Lower lobe of right lung (tissue), 2 donors: ENCODE measurements at places on chromosomes 13 and 19.
A peak's percentile ranks its signal among the peaks of the same experiment; 100 is the strongest.

DNA sequence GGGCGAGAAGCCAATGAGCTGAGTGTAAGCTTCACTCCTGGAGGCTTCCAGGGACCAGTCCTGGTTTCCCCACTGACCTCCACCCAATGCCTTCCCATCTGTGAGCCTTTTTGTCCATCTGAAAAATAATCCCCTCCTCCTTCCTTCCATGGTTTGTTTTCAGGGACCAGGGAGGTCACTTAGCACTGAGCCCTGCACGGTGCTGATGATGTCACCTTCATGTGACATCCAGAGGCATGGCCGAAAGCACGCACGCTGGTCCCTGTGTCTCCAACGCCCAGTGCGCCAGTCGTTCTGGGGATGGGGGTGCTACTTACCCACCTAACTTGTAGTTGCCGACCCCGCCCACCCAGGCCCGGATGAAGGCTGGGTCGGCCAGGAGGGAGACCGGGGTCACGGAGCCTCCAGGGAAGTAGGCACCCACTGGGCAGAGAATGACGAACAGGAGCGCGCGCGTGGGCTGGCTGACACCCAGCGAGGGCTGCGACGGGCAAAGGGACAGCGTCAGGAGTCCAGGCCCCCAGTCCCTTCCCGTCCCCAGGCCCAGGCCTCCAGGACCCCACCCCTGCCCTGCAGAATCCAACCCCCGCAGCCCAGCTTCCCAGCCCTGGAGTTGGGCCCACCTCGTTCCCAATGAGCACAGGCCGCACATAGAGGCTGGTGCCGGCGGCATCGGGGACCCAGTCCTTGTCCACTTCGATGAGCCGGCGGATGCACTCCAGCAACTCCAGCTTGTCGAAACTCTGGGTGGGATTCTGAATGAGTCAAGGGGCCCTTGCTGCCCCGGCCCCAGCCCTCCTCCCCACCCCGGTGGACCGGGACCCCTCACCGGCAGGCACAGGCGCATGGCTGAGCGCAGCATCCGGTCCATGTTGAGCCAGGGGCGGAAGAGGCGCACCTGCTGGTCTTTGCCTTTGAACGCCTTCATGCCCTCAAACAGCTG is 11.2 kb downstream of the BCAT2 start:
- no peak for DNase-seq

DNA sequence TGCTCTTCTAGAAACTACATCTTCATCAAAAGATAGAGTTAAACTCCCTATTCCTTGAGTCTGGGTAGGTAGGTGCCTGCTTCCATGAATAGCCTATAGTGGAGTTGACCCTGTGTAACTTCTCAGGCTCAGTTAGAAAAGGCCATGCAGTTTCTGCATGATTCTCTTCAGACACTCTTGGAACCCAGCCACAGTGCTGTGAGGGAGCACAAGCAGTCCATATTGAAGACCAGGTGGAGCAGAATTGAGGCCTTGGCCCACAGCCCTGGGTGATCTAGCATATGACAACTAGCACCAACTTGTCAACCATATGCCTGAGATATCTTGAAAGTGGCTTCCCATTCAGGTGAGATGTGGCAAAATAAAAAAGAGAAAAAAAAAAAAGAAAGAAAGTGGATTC is 10.3 kb upstream of the PAN3 start:
- DNase-seq, result no peak

- DNase-seq, result no peak
Measured at GRCh38 chr19:12720851-12721655, 2.7 kb downstream of the TNPO2 start.

DNA sequence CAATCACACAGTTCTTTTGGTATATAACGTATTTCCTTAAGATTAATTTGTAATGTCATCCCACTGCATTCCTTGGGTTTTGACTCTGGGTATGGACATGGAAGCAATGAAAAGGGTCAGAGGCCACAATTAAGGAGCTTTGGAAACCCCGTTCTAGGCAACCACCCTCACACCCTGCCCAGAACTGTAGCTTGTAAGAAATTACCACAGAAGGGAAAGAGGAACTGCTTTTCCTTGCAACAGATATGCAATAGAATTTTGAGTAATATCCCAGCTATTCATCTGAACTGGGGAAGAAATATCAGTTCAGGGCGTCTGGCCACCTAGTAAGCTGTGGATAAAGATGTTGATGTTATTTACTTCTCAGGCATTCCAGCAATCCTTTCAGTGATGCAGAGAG is 985 bp upstream of the CLC start:
- no peak for DNase-seq

DNA sequence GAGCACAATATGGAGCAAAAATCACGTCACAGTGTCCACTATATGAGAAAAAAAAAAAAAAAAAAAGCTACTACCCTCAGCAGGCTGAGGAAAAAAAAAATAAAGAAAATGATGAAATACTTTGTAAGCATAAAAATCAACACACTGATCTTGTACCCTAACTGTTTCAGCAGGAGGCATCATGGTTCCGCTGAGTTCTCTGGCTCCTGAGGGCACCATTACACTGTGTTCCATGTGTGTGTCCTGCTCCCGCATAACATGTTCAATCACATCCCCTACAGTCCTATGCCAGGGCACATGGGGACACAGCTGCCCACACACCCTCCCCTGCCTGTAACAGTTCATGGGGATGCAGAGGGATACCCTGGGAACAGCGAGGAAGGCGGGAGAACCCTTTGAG is 33.5 kb downstream of the DOCK9 start:
- DNase-seq, result no peak

DNA sequence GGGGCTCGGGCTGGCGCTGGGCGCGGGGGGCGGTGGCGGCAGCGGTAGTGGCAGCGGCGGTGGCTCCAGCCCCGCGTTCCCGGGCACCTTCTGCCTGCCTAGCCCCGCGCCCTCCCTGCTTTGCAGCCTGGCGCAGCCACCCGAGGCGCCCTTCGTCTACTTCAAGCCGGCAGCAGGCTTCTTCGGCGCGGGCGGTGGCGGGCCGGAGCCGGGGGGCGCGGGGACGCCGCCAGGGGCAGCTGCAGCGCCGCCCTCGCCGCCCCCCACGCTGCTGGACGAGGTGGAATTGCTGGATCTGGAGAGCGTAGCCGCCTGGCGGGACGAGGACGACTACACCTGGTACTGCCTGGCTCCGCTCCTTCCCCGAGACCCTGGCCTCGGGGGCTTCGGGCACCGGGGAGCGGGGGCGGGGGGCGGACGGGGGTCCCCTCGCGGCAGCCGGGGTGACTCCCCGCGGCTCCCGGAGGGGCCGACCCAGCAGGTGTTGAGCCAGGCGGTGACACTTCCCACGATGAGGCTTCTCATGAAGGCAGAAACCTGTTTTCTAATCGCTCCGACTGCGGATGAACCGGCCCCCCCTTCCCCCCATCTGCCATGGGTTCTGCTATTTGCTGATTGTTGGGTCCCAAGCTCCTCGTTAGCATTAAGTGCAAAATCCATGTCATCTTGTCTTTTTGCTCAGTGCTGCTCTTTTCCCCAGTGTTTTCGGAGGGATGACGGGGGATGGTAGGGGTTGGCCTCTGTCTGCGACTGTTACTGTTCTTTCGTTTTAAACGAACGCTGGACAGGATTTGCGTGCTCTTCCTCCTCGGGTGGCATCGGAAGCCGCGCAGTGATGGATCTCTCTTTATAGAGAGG is 943 bp downstream of the SLAIN1 start:
- DNase-seq, result peak; percentile 56

DNA sequence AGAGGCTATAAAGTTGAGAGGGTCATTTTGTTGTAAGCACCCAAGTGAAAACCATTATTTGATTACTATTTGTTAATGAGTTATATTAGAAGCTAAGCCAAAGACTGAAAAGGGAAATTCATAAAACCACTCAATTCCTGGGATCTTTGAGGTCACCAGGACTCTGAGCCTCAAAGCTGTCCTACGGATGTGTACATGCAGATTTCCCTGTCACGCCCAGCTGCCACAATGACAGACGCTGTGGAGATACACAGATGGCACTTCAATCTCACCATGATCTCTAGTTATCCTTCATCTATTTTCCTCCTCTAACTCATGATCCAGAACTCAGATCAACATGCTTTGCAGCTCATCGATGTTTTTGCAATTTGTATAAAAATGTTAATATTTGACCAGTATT is 403.5 kb upstream of the MIR17HG start:
- no peak for DNase-seq

DNA sequence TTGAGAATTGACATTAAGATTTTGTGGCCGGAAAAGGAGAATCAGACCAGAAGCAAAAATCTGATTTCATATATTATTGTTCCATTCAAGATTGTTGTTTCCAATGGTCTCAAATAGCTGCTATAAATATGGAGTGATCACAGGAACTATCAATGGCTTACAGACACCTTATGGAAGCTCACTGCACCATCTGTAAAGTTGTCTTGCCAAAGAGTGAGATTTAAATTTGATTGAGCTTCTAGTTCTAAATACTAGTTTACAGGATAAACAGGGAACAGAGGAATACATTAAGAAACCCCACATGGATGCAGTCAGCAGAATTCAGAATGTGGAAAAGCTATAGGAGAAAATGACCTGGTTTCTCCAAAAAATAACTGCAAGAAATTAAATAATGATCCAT is 47.0 kb upstream of the CALM3 start:
- DNase-seq, result no peak

GRCh38 chr13:43510956-43511901 is 275.5 kb downstream of the ENOX1 start:
- no peak for DNase-seq

DNA sequence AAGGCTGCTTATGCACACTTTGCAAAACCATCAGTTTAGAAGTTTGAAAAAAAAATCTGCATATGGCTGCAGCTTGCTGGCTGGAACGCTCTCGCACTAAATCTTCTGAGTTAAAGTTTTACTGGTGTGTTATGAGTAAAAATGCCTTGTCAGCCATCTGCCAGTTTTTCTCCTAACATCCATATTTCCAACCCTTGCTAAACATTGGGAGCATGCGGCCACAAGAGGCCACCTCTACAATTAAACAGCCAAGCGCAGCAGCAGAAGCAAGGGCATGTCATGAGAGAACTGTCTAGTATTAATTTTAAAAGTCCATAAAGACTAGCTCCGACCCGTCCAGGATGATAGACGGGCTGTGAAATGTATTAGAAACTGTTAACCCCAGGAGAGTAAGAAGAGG is 248.3 kb downstream of the TSHZ3 start:
- no peak for DNase-seq

- DNase-seq, result no peak
Measured at GRCh38 chr13:42420304-42420703, 148.4 kb downstream of the AKAP11 start.

DNA sequence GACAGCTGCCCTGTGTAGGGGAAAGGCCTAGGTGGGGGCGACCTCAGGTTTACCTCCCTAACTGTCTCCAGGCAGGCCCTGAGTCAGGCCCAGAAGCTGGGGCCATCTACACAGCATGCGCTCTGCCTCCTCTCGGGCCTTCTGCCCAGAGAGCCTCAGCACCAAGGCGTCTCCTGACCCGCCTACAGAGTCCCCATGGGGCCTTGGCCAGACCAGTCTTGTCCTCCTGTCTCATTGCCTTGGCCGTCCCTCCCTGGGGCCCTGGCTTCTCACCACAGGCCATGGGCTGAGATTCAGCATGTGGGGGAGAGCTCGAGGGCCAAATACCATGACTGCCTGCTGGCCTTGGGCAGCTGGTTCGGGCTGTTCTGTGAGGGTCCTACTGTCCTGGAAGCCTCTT is 59.0 kb downstream of the SMARCA4 start:
- DNase-seq, result no peak

DNA sequence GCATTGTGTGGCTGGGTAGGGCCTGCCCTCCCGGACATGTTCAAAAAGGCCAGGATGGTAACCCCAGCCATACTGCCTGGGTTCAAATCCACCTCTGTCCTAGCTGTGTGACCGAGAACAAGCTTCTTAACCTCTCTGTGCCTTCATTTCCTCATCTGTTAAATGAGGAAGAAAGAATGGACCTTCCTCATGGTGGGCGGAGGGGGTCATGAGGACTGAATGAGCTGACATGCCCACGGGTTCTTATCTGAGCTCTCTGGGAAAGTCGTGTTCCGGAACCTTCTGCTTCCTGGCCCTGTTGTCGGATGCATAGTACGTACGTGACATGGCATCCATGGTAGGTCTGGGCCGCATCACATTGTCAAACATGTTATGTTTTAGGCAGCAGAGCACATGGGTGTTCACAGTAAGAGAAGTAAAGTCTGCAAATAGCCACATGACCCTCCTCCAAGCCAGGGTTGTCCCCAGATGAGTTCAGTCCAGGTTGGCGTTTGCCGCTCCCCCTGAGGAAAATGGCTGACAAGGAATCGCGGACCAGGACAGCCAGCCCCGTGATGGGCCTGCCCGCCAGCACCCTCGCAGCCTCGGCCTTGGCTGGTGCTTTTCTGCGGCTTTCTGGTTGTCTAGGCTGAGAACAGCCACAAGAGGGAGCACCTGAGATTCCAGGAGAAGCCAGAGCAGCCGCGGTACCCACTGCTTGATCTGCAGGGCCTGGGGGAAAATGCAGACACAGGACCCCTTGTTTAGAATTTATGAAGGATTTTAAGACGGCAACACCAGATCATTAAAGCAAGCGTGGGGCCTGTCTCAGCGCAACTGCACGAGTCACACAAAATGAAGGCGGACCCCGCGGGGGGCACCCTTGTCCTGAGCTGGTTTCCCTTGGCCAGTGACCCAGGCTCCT is 2.4 kb upstream of the NTN5 start:
- DNase-seq, result peak; percentile 80

- DNase-seq, result no peak
Measured at GRCh38 chr13:67175836-67176459, 54.2 kb downstream of the PCDH9 start.

DNA sequence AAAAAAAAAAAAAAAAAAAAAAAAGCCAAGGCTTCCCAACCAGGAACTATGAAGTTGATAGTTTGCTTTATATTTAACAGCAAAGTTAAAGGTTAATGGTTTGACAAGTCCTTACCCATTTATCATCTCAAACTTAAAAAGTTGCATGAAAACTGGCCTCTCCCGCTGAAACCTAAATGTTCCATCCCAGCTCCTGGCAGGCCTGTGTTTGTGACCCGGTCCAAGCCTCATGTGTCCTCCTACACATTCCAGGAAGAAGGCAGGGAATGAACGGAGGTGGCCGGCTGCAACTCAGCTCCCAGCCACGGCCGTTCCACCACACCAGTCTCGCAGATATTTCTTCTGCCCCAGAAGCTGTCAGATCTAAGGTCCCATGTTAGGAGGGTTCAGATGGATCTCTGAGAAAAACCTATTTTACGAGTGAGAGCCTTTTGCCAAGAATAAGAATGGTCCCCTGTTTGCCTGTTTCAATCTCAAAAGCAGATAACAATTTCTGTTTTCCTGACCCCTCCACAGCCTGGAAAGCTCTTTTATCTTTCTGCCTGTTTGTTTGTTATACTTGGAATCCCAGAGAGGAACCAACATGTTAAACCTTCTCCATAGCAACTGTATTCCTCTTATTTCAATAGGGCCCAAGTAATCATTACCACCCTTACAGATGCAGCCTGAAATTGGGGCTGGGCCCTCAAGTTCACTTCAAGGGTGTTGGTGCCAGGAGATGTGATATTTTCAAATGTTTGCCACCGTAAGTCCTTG is 56.5 kb downstream of the KCTD12 start:
- DNase-seq, result no peak

GRCh38 chr13:50299546-50300249 is 284.5 kb downstream of the KCNRG start:
- DNase-seq, result no peak
